Spinal cord (tissue), 10 donors: ENCODE measurements at places on chromosomes 3 and 15.

GRCh38 chr3:46368569-46368968 lies 2.2 kb upstream of the CCR5 start:
- DNase-seq = no peak

- DNase-seq = no peak
Measured at GRCh38 chr15:43052860-43053259, 53.0 kb downstream of the UBR1 start.

- no peak for DNase-seq
Measured at GRCh38 chr3:32315441-32315840, 76.2 kb upstream of the CMTM7 start.

DNA sequence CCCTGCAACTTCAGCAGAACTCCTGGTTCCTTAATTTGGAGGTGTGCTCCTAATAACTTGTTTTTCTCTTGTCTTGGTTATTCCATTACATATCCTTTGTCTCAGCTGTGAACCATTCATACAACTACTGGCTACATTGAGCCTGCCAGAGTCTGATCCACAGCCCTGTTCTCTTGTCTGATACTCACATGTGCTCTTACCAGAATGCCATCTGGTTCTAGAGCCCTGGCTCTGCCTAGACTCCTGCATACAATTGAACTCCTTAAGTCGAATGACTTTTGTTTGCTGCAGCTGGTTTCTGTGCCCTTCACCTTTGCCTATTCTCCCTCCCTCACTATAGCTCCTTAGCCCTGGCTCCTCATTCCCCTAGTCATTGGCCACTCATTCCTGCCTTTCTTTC lies 85.5 kb downstream of the LRRC28 start:
- no peak for DNase-seq

DNA sequence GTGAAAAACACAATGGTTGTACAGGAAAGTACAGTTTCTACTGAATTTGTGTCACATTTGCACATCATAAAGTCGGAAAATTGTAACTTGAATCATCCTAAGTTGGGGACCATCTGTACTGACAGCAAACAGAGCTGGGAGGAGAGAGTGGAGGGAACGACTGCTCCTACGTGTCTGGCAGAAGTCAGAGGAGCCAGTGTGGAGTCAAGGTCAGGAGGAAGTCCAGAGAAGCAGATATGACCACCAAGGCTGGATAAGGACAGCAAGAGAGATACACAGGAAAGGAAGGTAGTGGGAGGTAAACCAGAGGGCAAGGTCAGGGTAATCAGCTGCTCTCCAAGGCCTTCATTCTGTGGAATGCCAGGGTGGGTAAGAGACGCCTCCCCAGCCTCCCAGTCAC lies 2.7 kb upstream of the CILP start:
- no peak for DNase-seq

GRCh38 chr15:65100442-65100841 lies 14.6 kb downstream of the UBAP1L start:
- DNase-seq = no peak

DNA sequence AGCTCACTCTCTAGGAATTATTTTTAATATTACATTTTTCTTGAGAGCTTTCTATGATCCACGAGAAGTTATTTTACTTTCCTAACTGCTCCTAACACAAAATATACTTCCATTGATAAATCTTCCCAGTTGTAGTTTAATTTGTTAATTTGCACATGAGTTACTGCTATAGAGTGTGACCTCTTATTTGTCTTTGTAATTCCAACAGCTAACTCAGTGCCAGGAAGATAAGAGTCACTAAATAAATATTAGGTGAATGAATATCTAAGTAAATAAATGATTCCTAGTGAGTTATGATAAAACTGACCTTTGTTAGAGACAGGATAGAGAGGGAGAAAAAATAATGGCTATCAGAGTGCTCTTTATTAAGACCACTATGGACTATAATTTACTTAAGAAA lies 319.9 kb downstream of the NAALADL2 start:
- no peak for DNase-seq
